ENCODE measurements at places on chromosomes 1 and 21. TPM values are rescaled to one million over a fixed set of nuclear protein-coding genes. Genes with fewer than 3 reads are reported as not detected.

DNA sequence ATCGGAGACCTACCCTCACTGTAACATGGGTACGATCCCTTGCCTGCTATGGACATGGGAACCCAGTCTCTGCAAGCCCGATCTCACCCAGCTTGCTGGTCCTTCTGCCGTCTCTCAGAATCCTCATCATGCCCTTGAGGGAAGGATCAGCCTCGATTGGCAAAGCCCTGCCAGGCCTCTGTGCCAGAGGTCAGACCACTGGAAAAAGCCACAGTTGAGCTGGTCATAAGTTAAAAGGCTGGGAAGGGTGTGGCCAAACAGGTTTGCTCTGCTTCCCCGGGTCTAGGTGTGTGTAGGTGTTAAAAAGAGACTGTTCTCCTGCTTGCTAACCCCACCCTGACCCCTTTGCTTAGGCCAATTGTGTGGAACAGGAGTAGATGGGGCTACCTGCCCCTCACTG is 19.5 kb upstream of the PADI3 start:
- no peak for DNase-seq

DNA sequence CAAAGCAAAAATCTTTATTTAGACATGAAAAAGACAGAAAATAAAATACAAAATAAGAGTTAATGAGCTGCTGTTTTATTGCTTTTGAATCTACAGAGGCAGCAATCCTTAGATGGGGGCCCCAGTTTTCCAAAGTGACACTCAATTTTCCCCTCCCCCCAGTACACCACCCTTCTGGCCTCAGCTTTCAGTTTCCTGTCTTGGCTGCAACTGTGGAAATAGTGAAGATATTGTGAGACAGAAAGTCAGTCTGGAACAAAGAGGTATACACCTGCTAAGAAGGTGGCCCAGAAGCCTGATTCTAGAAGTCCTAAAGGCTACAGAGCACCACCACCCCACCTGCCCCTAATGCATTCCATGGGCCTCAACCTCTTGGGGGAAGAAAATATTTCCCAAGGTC is 1.1 kb upstream of the MTMR11 start:
- DNase-seq = no peak

- no peak for DNase-seq
Measured at GRCh38 chr1:84166797-84167196, 22.7 kb downstream of the PRKACB start.

The VWA1 gene
- polyA plus RNA-seq = 6.5 TPM

DNA sequence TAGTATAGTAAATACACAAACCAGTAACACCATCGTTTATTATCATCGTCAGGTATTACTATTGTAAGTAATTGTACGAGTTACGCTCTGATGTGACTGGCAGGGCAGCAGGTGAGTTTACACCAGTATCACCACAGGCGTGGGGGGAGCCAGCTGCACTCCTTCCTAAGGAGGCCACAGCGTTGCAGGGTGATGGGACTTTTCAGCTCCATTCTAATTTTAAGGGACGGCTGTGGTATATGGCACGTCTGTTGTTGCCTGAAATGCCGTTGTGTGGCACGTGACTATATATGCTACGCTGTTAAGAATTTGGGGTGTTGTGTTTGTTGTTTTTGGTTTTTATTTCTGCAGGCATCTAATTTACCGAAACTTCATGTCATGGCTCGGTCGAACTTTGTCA is 164.8 kb upstream of the COL6A1 start:
- no peak for DNase-seq

DNA sequence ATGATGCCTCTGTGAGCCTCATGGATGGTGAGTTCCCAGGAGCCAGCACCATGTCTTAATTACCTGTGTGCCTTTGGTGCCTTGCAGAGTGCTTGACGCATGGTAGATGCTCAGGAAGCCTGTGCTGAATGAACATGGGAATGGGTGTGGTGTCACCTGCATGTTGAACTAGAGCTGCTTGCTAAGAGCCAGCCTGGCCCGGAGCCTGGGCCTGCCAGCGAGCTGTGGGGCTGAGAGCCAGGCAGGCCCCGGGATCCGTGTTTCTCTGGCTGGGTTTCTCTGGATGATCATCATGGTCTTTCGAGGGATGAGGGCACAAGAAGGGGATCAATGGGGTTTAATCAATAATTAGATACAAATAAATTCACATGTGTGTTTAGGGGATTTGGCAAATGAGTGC is 6.7 kb upstream of the TEX35 start:
- DNase-seq = no peak

- DNase-seq = no peak
Measured at GRCh38 chr21:41886328-41886727, 7.2 kb upstream of the PRDM15 start.

DNA sequence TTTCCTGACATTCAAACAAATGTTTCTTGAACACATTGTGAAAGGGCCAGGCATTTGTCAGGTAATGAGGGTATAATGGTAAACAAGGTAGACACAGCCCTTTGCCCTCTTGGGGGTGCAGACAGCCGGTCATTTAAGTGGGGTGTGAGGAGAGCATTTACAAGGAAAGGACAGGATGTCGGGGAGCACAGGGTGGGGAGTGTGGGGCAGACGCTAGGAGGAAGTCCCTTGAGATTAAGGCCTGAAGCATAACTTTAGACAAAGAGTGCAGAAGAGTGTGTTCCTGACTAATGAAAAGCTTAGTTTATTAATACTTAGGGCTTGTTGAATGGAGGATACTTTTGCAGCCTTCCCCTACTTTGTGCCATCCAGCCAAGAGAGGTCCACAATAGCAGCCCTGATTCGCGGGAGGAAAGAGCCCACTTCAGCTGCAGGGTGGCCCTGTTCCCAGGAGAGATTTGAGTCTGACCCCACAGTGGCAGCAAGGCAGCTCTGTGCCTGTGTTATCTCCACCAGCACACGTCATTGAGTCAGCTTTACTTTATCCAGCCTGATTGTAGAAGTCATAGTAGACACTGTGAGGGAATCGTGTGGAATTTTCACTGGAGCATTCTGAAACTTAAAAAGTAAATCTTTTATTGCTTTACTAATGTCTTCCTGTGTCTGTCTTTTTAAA is 35.1 kb downstream of the MPZL1 start:
- DNase-seq = no peak

DNA sequence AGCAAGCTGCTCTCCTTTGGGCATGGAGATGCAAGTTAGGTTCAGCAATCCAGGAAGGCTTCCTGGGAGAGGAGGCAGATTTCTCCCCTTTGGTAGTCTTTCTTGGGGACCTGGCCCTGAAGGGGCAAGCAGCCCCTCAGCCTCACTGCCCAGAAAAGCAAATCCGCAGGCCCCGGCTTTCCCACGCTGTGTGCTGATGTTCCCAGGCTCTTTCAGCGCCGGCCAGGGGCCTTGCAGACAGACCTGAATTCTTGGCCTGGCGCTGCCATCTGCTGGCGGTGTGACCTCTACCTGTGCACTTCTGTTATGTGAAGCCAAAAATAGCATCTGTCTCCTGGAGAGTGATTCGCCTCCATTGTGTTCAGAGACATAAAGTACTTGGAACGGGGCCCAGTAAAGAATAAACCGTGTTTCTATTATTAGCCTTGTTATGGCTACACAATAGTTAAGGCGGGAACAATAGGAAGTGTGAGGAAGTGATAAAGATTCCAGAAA is 64.8 kb downstream of the ALPL start:
- no peak for DNase-seq

GRCh38 chr1:228487336-228488124 is at the start of gene RNF187:
Gene RNF187, plus strand, starts transcription at chr1:228487382.
- no peak for DNase-seq

DNA sequence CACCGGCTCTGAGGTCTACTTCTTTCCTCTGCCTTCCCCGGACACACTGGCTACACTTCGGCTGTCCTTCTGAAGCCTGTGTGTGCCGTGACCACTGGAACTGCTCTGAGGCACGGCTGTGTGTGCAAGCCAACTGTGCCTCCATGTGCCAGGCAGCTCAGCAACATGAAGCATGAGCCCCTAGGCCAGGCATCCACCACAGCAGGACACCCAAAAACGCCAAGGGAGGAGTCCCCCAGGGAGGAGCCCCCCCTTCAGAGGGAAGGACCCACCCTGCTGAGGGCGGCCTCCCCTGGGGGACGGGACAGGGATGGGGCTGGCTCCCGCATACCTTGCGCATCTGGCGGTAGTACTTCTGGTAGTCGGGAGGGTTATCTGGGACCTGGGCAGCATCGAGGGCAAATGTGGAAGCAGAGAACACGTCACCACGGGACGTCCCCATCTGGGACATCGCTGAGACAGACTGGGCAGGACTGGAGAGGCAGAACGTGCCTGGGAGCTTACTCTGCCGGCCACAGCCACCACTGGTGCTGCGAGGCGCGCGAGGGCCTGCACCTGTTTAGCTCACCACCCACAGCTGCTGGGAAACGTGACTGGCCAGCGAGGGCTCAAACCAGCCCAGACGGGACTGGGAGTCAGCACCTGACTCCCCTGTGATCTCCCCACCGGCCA is 20.5 kb downstream of the LSS start:
- no peak for DNase-seq

- DNase-seq = no peak
Measured at GRCh38 chr1:173467426-173467825, 9.7 kb upstream of the PRDX6 start.

- no peak for DNase-seq
Measured at GRCh38 chr1:223524930-223525451, 131.8 kb downstream of the CCDC185 start.

DNA sequence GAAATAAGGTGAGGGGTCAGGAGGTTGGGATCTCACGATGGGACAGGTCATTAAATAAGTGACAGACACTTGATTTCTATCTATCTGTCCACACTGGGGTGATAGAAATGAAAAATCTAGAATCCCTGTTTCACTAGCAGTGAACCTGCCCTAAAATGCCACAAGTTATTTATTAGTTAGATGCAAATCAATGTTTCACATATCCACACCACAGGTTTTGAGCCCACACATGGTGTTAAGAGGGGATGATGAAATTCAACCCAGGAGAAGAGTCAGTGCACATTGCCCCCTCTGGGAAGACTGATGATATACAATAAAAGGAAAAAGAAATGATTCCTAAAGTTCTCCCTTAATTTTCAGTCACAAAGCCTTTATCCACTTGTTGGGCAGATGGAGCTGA is 10.1 kb upstream of the NTPCR start:
- no peak for DNase-seq

The LCE2B gene
- polyA plus RNA-seq = 0.83 TPM

DNA sequence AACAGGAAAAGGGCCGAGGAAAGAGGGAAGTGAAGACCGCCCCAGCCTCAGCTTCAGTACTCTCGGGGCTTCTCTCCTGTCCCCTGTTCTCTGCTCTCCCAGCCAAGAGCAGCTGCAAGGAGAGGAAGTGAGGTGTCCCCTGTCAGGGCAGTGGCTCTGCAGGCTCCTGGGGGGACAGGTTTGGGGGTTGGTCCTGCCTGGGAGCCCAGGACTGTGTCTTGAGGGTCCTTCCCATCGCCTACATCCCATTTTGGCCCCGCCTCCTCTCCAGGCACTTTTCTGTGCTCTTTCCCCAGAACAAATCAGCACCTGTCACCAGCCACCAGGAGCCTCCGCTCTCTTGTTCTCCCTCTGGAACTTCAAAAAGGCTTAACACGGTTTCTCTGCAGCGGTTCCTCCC is 82.6 kb downstream of the VWA5B1 start:
- DNase-seq = no peak

- no peak for DNase-seq
Measured at GRCh38 chr21:31894457-31894856, 21.6 kb downstream of the HUNK start.

DNA sequence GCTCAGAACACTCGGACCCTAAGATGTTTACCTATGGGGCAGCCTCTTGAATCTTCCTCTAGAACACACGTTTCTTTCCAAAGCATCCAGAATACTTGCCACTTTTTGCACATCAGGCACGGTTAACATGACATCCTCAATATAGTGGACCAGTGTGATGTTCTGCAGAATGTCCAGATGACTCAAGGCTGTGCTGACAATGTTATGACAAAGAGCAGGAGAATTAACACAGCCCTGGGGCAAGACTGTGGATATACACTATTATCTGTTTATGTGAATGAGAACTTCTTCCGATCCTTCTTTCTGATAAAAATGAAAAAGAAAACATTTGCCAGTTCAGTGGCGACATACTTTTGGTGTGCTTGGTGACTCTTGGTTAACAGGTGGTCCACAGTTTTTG is 154.3 kb downstream of the PDE4B start:
- DNase-seq = no peak

GRCh38 chr1:17790383-17791054 is 35.4 kb downstream of the ACTL8 start:
- no peak for DNase-seq

GRCh38 chr1:222329493-222330045 is 218.3 kb downstream of the HHIPL2 start:
- DNase-seq = no peak

GRCh38 chr1:155017946-155018316 is 15.3 kb downstream of the ZBTB7B start:
- DNase-seq = no peak

GRCh38 chr21:38444691-38445090 is 53.6 kb downstream of the ERG start:
- DNase-seq = no peak

The DSCAM gene
- 1.5 TPM for polyA plus RNA-seq

DNA sequence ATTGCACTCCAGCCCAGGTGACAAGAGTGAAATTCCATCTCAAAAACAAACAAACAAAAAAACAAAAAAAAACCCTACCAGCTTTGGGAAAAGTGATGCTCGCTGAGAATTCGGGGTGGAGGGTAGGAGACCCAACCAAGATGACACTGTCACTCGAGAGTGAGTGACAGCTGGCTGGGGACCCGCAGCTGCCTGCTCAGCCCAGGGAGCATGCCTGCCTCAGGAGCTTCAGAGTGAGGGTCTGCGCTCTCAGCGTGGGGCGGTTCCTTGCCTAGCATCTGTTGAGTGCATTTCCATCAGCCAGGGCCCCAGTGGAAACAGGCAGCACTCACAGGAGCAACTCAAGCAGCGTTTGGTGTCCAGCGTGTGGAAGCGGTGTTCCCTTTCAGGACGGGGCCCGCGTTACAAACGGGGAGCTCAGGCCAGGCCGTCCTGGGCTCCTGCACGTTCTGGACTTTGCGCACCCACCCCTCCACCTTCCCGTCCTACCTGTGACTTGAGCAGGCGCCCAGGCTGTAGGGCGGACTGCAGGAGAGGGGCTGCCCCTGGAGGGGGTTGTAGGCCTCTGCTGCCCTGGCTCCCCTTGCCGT is 5.9 kb downstream of the CSTB start:
- DNase-seq = no peak

DNA sequence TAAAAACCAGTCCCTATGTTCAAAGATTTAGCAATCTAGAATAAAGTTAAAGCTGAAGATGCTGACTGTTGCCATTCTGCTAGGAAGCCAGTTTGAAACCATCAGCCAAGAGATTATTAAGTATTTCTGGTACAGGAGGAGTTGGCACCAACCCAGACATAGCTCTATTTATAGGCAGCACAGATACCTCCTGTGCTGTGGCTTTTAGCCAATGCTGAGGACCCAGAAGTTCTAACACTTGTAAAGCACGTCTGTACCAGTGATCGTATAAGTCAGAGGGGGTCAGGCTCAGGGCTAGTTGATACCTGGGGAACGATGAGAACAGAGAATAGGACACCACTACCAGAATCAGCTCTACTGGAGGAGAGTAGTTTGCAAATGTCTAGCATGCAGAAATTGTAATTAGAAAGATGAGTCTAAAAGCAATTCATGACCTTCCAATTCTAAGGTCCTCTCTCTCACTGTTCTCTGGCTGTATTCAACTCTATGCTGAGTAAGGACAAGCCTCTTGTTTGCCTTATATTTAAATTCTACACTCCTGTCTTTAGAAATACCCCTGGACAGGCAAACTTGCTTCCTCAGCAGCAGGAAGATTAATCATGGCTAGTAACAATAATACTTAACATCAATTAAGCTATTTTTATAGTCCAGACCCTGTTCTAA is 96.8 kb upstream of the PALMD start:
- no peak for DNase-seq

- DNase-seq = no peak
Measured at GRCh38 chr1:208332036-208332773, 88.0 kb upstream of the PLXNA2 start.

The DR1 gene
- polyA plus RNA-seq = 29.2 TPM

The WNT3A gene
- polyA plus RNA-seq = 0.07 TPM
